ENCODE measurements at places on chromosomes 2 and 18.

GRCh38 chr2:95383635-95384027, 18.9 kb upstream of the FAHD2A start:
- DNase-seq: peak; percentile 39

- DNase-seq: no peak
These were observed 194.2 kb downstream of the INHBB start for GRCh38 chr2:120539937-120540718.

- no peak for DNase-seq
These were observed 172.9 kb downstream of the SLC8A1 start for GRCh38 chr2:40279001-40279400.

DNA sequence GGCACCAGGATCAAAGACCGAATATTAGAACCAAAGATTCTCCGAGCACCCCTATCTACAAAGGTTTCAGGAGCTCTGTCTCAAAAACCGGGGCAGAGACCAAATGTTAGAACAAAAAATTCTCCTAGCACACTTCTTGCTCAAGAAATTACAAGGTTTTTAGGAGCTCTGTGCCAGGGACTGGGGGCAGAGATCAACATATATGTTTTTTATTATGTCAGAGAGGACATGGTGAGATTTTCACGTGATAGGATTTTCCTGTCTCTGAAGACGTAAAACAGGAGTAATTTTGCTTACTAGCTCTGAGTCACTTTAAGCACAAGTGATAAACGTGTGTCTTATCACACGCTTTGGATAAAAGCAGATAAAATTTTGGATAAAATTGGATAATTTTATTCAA, 34.8 kb upstream of the ODC1 start:
- DNase-seq: no peak

- no peak for DNase-seq
These were observed 56.0 kb downstream of the LRPPRC start for GRCh38 chr2:43939695-43940256.

DNA sequence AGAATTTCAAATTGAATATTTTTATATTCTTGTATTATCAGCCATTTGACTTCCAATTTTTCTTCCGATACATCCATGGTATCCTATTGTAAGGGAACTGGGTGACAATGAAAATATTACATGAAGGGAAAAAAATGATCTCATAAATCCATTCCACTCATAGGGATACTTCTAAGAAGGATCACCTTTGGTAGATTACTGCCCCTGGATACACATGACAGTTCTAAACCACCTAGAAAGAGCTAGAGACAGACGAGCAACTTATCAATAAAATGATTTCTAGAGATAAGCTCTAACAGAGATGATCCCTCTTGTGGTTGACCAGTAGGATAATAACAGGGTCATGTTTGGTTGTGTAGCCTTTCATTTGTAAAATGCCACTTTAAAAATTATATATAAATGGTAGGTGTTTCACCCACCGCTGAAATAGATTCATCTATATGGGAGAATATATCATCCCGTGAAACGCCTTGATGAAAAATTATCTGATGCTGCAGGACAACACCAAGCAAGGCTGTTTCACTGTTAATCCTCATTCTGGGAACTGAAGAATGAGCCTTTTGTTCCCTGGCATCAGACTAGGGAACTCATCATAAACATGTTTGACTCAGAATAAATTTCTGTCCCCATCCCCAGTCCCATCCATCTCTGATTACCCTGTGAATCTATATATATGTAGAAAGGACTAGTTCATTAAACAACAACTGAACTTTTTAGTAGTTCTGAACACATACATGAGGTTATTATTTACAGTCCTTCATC, 180.0 kb downstream of the TCF4 start:
- DNase-seq: no peak

GRCh38 chr2:1542971-1543370, 129.7 kb downstream of the TPO start:
- DNase-seq: no peak

GRCh38 chr2:226477221-226478108, 322.2 kb downstream of the IRS1 start:
- no peak for DNase-seq

DNA sequence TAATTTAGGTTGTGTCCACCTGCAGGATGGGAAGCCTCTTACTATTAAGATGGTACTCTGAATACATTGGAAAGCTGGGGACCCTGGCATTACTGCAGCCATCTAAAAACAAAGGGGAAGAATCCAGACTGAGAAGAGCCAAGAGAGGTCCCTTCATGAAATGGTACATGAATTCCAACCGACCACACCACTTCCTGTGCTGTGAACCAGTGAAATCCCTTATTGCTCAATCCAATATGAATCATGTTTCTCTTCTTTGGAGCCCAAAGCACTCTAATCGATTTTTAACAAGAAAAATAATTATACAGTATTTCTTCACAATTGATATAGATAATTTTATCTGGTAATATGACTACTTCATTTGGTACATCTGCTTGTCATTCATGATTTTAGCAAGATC, 479.7 kb upstream of the RAB6C start:
- DNase-seq: no peak

- no peak for DNase-seq
These were observed 48.2 kb downstream of the HAUS1 start for GRCh38 chr18:46152436-46152807.

- no peak for DNase-seq
These were observed 279.0 kb upstream of the CDH2 start for GRCh38 chr18:28455971-28456370.

All from activated CD8-positive, alpha-beta memory T cell treated with anti-CD3 and anti-CD28 coated beads, Interleukin-2, amount 50 U/mL, for 48 hours (primary cell).